ENCODE measurements at places on chromosomes 7 and 10.

GRCh38 chr7:149773446-149774236, at the start of gene ZNF467:
TSS of gene ZNF467 (minus strand) at chr7:149773588. CDS start at chr7:149771032, 2,556 bp downstream.
- peak; percentile 62 for DNase-seq

GRCh38 chr7:155228894-155229293, 68.8 kb upstream of the INSIG1 start:
- DNase-seq, result no peak

DNA sequence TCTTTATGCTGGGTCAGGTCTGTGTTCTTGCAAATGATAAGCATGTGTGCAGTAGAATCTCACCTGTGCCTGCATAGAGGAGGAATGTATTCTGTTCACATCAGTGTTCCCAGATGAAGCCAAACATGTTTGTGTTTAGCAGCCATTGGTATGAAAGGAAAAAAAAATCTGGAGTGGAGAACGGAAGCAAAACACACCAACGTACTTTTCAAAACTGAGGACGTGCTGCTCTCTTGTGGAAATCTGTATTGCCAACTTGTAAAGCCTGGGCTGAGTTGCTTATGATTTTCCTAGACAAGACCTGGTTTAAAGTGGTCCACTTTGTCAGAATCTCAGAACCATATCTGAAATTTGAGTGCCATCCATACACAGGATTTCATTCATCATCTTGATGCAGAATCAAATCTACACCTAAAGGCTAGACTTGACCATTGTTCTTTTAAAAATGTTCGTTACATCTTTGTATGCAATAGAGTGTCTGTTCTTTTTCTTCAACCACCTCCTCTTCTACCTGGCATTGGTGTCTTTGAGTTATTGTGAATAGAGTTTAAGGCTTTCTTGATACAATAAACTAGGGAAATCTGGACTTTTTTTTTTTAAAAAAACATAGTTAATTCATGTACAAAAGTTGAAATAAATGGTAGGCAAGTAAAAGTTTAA, 367.7 kb downstream of the PHF14 start:
- DNase-seq, result peak; percentile 8

- no peak for DNase-seq
Observed at GRCh38 chr10:88896372-88896993, 16.4 kb downstream of the STAMBPL1 start.

GRCh38 chr10:27696466-27696865, 49.2 kb downstream of the MKX start:
- DNase-seq, result no peak

- DNase-seq, result no peak
Observed at GRCh38 chr10:27225642-27226257, 14.8 kb downstream of the ACBD5 start.

All from prostate gland (tissue), 2 donors.